ENCODE measurements at places on chromosomes 13 and 19. TPM values are rescaled to one million over a fixed set of nuclear protein-coding genes. Genes with fewer than 3 reads are reported as not detected.

DNA sequence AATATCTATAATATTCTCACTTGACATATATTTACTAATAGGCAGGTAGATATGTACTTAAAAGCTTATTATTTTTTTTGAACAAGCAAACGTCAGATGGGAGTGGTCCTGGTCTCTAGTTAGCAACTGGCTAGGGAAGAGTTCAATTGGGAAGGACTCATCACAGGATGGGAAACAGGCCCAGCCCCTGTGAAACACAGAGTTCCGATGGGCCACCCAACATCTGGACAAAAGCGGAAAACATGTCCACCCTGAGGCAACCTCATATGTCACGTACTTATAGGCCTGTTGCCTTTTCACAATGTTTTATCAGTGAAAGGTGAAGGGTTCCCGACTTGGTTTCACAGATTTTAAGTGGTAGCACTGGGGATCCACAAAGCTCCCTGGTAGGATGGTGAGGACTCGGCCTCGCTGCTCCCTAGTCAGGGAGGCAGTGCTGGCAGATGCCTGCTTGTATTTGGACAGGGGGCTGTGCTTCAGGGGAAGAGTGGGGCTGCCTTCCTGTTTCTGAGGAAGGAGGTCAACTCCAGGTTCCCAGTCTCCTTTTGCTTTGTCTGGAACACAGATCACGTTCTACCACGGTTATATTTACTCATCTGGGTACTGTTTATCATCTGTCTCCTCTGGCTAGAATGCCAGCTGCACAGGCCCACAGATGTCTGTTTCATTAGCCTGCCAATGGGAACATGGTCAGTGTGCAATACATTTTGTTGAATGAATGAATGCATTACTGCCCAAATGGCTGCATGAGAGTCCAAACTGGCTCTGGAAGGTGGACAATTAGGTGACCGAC is 49.4 kb upstream of the SLC15A1 start:
- no peaks in the 10 kb centered on the region for H3K36me3 ChIP-seq
- no peaks in the 10 kb centered on the region for H3K27me3 ChIP-seq
- peak; percentile 34 for DNase-seq
- no peaks in the 10 kb centered on the region for H3K4me1 ChIP-seq

DNA sequence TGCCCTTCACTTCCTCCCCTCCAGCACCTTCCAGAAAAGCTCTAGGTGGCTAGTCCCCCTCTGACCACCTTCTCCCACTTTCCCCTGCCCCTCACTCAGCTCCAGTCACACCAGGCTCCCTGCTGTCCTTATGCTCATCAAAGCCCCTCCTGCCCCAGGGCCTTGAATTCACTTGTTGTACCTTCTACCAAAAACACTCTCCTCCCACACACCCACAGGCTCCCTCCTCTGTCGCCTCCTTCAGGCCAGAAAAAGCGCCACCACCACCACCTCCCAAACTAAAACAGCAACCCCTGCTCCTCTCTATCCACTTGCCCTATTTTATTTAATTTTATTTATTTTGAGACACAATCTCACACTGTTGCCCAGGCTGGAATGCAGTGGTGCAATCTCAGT is 4.8 kb upstream of the CEACAM16 start:
- no peaks in the 10 kb centered on the region for H3K36me3 ChIP-seq
- no peak overlapping the region for H3K4me3 ChIP-seq
- H3K27me3 ChIP-seq, result no peaks in the 10 kb centered on the region
- no peak overlapping the region for H3K27ac ChIP-seq

GRCh38 chr19:43814663-43815352 is 12.3 kb upstream of the ZNF283 start:
- H3K27ac ChIP-seq, result no peak overlapping the region
- no peaks in the 10 kb centered on the region for H3K4me1 ChIP-seq
- DNase-seq, result no peak
- no peaks in the 10 kb centered on the region for H3K27me3 ChIP-seq
- no peak overlapping the region for H3K4me3 ChIP-seq
- H3K36me3 ChIP-seq, result no peaks in the 10 kb centered on the region

DNA sequence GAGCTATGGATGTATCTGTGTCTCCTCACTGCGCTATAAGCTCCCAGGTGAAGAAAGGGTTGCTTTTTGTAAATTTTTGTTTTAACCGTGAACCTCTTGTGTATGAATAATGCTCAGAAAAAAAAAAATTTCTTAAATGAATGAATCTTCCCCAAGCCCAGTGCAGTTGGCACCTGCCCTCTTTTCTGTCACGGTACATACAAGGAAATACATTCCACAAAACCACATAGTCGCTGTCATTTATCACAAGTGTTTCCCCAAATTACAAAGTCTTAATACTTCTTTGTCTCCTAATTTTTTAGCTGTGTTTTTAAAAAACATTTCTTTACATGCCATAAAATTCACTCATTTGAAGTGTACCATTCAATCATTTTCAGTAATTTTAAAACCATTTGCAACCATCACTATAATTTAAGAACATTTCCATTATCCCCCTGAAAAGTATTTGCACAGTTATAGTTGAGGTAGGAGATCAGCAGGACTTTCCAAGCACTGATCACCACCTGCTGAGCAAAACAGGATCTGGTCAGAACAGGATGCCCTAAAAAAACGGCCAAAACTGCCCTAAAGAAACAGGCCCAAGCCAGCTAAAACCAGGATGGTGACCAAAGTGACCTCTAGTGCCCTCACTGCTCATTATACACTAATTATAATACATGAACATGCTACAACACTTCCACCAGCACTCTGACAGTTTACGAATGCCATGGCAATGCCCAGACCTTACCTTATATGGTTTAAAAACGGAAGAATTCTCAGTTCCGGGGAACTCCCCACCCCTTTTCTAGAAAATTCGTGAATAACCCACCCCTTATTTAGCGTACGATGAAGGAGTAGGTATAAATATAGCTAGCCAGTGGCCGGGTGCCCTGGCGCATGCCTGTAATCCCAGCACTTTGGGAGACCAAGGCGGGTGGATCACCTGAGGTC is 1.3 kb upstream of the TEX30 start:
- no peak overlapping the region for H3K27ac ChIP-seq
- H3K4me1 ChIP-seq, result peaks cover 2% of the 10 kb centered on the region
- no peak overlapping the region for H3K4me3 ChIP-seq
- no peak for DNase-seq
- H3K36me3 ChIP-seq, result no peaks in the 10 kb centered on the region

The PEX11G gene
- total RNA-seq, result 1.8 TPM

The OR7E24 gene
- not detected for total RNA-seq

Data from H1 (cell line).